ENCODE measurements at places on chromosomes 4 and X.

- no peak for DNase-seq
Measured at GRCh38 chr4:184705692-184706091, 28.2 kb downstream of the CENPU start.

DNA sequence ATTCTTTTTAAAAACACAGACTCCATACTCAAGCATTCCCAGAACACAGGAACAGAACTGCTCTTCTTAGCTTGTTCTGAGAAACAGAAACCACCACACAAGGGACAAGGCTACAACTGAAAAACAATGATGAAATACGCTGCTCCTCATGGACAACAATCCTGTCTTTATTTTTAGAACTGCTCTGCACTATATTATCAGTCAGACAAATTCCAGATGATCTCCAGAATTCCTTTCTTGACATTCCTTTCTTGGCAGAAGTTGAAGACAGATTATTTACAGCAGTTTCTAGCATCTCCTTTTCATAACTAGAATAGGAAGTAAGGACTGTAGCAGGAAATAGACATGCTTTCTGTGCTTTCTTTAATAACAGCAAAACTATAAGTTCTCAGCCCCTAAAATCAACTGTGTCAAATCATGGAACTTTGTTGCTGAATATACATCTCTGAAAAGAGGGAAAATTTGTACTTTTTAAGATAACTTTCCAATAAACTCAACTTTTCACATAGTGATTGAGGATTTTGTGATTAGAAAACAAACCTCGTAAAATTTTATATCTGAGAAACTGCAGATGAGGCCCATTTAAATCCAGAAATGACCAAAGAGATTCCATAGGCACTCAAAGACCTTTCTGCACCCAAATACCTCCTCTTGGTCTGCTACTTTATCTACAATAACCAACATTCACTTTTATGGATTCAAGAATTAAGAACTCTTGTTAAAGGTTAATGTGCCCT is 35.9 kb downstream of the ANTXR2 start:
- no peak for DNase-seq

GRCh38 chr4:73533515-73534422 is 52.2 kb downstream of the AFM start:
- no peak for DNase-seq

DNA sequence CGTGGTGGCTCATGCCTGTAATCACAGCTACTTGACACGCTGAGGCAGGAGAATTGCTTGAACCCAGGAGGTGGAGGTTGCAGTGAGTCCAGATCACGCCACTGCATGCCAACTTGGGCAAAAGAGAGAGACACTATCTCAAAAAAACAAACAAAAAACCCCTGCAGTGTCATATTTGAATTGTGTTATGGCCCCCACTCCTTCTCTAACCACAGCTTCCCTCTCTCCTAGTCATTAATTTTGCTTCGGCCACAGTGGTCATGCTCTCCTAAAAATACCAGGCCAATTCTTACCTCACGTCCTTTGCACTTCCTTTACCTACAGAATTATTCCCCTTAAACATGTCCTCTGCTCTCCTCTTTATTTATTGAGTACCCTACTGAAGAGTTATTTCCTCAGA is 206.1 kb downstream of the PPP3CA start:
- DNase-seq = no peak

- peak; percentile 76 for DNase-seq
Measured at GRCh38 chr4:78059524-78059889, 2.4 kb downstream of the FRAS1 start.

- DNase-seq = peak; percentile 1
Measured at GRCh38 chrX:20595928-20596575, 329.3 kb upstream of the RPS6KA3 start.

Measured in ELR (cell line).